ENCODE measurements at places on chromosomes 6 and 20.

DNA sequence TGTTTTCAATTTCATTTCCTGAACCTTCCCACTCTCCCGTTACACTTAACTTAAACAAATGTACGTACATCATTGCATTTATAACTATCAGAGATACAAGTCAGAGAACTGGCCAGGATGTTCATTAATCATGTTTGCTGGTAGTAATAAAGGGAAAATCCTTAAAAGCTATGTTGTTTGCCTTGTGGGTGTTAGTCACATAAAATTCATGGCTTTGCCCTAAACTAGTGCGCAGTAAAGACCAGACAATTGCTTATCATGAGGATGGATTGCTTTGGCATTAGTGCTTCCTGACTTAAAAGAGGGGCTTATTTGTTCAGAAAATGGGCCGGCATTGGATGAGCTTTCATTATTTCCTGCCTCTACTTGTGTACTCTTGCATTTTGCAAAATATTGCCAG is 1037.3 kb upstream of the FLRT3 start:
- DNase-seq = no peak

- DNase-seq = no peak
Measured at GRCh38 chr20:19660808-19661378, 97.2 kb upstream of the RIN2 start.

DNA sequence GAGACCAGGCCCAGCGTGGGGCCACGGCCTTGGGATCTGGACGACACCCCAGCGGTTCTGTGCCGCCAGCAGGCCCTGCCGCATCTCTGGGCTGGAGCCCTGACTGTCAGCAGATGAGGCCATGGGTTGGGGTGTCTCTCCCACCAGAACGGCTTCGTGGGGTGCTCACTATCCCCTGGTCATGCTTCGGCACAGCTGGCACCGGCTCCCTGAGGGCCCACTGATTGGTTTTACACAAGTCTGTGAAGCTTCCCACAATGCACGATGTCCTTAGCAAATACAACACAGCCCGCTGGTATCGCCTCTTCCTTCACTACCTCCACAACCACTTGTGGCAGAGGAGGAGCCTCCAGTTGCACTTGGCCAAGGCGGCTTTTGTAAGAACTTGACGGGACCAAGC is 94.3 kb downstream of the THBS2 start:
- no peak for DNase-seq

DNA sequence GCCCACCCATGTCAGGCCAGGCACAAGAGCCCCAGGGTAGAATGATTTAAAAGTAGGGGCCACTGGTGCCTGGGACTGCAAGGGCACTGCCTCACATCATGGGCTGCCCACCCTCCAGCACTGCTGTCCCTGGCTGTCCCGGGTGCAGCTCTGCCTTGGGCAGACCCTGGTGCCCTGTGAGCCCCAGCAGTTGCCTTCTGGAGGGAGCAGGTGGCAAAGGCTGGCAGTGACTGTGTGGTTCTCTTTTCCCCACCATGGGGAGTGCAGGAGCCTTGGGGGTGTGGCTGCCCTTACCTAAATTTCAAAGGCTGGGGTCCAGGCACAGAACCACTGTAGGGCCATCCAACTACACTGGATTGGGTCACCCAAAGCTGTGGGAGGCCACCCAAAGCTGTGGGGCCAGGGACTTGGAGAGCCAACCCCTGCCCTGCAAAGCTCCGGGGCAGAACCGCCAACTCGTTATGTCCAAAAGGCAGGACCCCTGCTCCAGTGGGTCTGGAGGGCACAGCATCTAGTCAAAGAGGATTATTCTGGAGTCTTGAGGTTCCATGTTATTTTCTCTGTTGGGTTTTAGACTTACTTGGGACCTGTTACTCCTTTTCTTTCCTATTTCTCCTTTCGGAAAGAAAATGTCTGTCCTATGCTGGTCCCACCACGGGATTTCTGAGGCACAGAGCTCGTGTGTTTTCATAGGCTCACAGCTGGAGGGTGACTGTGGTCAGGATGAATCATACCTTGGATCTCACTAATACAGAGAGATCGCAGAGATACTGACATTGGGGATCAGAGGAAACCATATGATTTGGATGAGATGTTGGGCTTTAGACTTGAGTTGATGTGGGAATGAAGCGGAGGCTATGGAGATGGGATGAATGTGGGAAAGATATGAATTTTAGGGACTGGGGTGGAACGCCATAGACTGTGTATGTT is 65.3 kb downstream of the RAMACL start:
- DNase-seq = no peak

DNA sequence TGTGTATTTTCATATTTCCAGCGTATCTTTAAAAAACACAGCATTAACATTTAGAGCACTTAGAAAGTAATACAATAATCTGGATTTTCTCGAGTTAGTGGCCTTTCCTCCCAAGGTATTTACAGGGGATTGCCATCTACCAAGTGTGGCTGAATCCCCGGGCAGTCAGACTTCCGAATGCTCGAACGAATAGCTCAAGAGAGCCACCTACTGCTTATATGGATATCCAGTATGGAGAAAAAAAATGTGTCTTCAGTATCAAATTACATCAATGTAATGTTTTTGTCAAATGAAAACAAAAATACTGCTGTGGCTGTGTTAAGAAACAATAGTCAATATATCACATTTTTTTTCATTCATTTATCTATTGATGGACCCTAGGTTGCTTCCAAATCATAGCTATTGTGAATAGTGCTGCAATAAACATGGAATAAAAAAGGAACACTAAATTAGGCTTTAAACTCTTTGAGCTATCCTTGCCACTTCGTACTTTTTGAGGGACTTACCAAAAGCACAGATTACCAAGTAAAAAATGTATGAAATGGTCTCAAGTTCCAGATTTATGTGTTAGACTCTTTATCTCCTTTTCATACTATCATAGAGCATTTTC is 654.5 kb upstream of the PTCHD4 start:
- no peak for DNase-seq

- no peak for DNase-seq
Measured at GRCh38 chr20:20747298-20747697, 34.9 kb upstream of the RALGAPA2 start.

GRCh38 chr6:3209114-3210023 is 18.1 kb downstream of the TUBB2B start:
- DNase-seq = no peak
